ENCODE measurements at places on chromosomes 13 and 19. TPM values are rescaled to one million over a fixed set of nuclear protein-coding genes. Genes with fewer than 3 reads are reported as not detected.

GRCh38 chr13:44413095-44413494 lies 39.5 kb downstream of the SERP2 start:
- DNase-seq = no peak

DNA sequence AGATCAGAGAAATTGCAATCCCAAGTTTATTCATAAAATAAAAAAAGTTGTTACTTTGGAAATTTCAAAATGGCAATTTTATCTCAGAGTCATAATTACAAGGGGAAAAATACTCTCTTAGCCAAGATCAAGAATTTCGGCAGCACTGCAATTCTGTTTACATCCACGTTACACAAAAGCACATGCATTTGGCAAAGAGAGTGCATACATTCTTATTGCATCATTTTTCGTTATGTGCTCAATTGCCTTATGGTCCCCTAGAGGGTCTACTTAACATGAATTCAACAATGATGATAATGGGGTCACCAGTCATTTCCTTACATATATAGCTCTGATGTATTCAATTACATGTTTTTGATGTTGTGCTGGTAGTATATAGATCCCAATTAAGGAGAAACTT lies 498.0 kb downstream of the DIAPH3 start:
- no peak for DNase-seq

The SLC25A41 gene
- not detected for total RNA-seq

GRCh38 chr13:107807306-107808073 lies 407.8 kb downstream of the LIG4 start:
- no peak for DNase-seq

DNA sequence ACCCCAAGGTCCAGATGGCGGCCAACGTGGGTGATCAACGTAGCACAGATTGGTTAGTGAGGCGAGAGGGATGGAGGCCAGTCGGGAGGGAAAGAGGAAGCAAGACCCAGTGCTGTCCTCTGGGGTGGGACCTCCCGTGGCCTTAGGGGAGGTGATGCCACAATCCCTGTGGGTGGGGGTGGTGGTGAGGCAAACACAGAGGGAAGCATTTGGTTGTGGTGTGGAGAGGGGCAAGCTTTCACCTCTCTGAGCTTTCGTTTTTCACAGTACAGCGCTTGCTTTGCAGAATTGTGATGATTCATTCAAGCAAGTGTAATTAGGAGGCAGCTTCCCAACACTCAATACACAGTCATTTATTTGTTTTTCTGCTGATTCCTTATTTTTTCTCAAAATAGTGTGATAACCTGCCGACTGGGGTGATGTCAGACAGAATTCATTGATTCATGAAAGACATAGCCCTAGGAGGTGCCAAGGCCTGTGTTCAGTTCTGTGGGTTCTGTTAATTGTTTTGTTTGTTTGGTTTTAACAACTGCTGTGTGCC lies 2.4 kb downstream of the LENG8 start:
- DNase-seq = peak; percentile 37

The BORCS8 gene
- total RNA-seq = 16.4 TPM

GRCh38 chr19:54207676-54207982 lies 7.0 kb downstream of the RPS9 start:
- no peak for DNase-seq

The MRI1 gene
- total RNA-seq = 17.7 TPM

The CEACAM19 gene
- 0.57 TPM for total RNA-seq

The LRRC8E gene
- not detected for total RNA-seq

The ATP8A2 gene
- 0.29 TPM for total RNA-seq

The CCNA1 gene
- 0.87 TPM for total RNA-seq

The ATCAY gene
- total RNA-seq = not detected

The CYP2F1 gene
- total RNA-seq = not detected

The TTYH1 gene
- not detected for total RNA-seq

The KLK10 gene
- not detected for total RNA-seq

The CGB1 gene
- not detected for total RNA-seq

- peak; percentile 74 for DNase-seq
Measured at GRCh38 chr19:40284501-40285352, at the start of gene AKT2. Gene AKT2 (minus strand): TSS chr19:40285345. CDS start chr19:40265267, 20,078 bp downstream.

DNA sequence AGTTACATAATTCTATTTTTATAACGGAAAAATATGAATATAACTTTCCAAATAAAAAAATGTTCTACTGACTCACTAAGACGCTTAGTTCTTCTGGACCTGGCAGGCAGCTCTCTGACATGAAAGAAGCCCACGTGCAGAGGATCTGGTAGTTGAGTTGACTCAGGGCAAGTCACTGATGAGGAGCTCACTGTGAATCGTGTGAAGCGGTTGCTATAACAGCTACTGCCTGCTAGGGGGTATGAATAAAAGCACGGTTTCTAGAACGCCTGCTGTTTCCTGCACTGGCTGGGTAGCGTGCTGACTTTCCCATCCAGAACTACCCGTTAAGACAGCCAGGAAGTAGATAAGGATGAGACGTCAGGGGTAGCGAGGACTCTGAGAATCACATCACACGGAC lies 54.7 kb upstream of the WASF3 start:
- DNase-seq = peak; percentile 52

The KLK14 gene
- total RNA-seq = 0.61 TPM

DNA sequence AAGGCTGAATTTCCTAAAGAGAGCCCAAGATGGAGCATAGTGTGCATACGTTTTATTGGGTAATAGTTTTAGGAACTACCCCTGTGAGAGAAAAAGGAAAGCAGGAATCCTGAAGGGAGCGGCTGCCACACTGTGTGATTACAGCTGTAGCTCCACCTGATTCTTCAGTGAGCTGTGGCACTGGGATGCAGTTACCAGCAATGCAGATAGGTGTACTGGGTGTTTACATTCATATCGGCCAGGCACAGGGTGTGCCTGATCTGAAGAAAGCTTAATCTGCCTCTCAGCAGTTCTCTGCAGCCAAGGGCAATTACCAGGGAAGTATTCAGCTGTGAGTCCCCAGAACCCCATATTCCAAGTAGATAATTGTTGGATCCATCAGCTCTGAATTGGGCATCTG lies 1541.8 kb downstream of the EFNB2 start:
- DNase-seq = no peak

DNA sequence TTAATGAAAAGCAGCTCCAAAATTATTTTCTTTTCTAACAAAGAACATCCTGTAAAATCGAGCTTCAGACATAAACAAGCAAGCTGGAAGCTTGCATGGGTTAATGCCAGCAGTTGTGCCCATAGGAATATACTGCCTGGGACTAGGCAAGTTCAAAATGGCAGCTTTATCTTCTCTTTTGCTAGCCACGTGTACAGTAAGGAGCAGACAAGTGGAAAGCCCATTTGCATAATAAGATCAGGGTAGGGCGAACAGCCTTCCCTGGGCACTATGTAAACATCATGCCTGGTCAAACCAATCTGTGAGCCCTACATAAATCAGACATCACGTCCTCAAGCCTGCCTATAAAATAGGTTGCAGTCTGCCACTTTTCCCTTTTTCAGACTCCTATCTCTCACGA lies 489.7 kb downstream of the RFC3 start:
- no peak for DNase-seq

- no peak for DNase-seq
Measured at GRCh38 chr19:17484520-17485185, 14.3 kb downstream of the SLC27A1 start.

- no peak for DNase-seq
Measured at GRCh38 chr13:35349052-35349451, 127.4 kb downstream of the MAB21L1 start.

The RHPN2 gene
- 1.7 TPM for total RNA-seq

DNA sequence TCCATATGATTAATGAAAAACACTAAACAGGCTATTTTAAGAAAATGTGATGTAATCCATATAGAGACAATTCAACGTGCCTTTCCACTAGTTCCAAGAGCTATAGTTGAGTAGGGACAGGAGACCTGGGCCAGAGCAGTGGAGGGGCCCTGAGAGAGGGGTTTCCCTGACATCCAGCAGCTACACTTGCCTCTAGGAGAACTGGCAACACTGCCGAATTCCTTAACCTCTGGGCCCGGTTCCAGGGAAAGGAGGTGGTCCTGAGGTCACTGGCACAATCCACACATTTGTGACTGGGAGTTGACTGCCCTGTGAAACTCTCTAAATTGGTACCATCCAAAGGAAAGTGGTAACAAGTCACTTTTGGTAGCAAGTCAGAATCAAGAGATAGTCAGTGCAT lies 264.4 kb downstream of the DCLK1 start:
- no peak for DNase-seq

GRCh38 chr19:41540041-41540695 lies 35.8 kb upstream of the CEACAM21 start:
- no peak for DNase-seq

DNA sequence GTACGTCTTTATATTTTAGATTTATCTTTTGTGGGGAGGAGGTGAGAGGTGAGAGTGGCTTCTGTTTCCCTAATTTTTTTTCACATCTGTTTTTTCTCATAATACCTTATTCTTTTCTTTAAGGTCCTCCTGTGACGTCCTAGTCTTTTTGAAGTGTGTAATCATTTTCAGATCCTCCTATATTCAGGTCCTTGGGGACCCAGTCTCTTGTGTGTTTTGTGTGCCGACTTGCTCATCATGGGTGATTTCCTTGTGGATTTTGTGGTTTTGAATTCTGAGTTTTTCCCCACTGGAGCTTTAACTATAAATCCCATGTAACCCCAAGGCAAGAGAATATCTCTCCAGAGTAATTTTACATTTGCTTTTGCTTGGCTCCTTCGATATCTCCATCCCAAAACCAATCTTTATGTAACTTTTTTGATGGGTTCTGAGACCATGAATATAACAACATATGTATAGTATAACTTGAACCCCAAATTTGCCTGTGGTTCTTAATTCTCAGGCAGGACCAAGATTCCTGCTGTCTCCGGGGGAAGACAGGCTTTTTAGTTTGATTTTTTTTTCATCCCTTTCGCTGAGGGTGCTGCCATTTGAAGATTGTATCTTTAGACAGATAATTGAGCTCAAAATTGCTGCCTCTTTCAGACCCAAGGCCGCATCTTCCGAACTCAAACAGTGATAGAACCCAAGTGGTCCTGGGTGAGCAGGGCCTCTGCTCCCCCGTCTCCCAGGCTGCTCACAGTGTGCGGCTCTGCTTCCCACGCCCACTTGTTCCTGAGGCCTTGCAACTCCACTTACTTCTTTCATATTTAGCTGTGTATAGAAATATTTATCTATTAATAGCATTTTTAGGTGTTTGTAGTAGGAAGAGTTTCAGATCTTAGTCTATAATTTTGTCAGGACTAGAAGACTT lies 59.1 kb upstream of the GPR183 start:
- DNase-seq = no peak

GRCh38 chr13:72853000-72853399 lies 71.1 kb downstream of the PIBF1 start:
- DNase-seq = no peak

The FFAR1 gene
- total RNA-seq = 0.12 TPM

The RFXAP gene
- total RNA-seq = 10.0 TPM

The CD79A gene
- 1.6 TPM for total RNA-seq

Data from activated CD4-positive, alpha-beta memory T cell treated with anti-CD3 and anti-CD28 coated beads for 36 hours (primary cell).